ENCODE measurements at places on chromosomes 1 and 21. TPM values are rescaled to one million over a fixed set of nuclear protein-coding genes. Genes with fewer than 3 reads are reported as not detected.

Gene LENEP
- total RNA-seq = 1.1 TPM

Gene HAO2
- not detected for total RNA-seq

Gene SH2D2A
- 63.6 TPM for total RNA-seq

Gene OR2L13
- 0.17 TPM for total RNA-seq

Gene ERRFI1
- total RNA-seq = 1.0 TPM

Gene PCSK9
- total RNA-seq = not detected

Gene KRTAP19-3
- total RNA-seq = not detected

Gene MCOLN3
- 0.80 TPM for total RNA-seq

Gene RNF187
- 73.4 TPM for total RNA-seq

- H3K36me3 ChIP-seq = peaks cover 6% of the 10 kb centered on the region
- no peak for DNase-seq
- H3K27ac ChIP-seq = no peak overlapping the region
- H3K4me3 ChIP-seq = no peak overlapping the region
Measured at GRCh38 chr1:51444096-51444495, 75.0 kb downstream of the EPS15 start.

GRCh38 chr1:205049479-205049878 is 6.5 kb downstream of the CNTN2 start:
- no peaks in the 10 kb centered on the region for H3K4me1 ChIP-seq
- H3K4me3 ChIP-seq = no peak overlapping the region
- no peak for DNase-seq
- H3K27me3 ChIP-seq = no peaks in the 10 kb centered on the region
- H3K27ac ChIP-seq = no peak overlapping the region
- no peaks in the 10 kb centered on the region for H3K36me3 ChIP-seq

DNA sequence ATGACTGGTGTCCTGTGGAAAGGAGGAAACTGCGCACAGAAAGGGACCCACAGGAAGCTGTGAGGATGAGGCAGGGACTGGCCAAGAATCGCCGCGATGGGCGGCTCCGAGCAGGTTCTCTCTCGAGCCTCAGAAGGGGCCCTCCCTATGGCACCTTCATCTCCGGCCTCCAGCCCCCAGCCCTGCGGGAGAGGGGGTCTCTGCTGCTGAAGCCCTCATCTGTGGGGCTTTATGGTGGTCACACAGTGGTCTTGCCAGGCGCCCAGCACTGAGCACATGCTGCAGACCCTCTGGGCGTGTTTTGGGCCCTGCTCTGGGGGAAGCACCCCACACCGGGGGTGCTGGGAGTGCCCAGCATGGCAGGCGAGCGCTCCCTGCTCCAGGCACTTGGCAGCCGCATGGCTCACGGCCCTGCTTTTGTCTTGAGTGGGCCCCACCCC is 86.6 kb upstream of the ACTRT2 start:
- H3K27ac ChIP-seq = no peak overlapping the region
- no peaks in the 10 kb centered on the region for H3K27me3 ChIP-seq
- DNase-seq = no peak
- H3K4me3 ChIP-seq = no peak overlapping the region

GRCh38 chr1:247961791-247962190 is 3.2 kb upstream of the OR2AK2 start:
- H3K4me1 ChIP-seq = no peaks in the 10 kb centered on the region
- H3K4me3 ChIP-seq = no peak overlapping the region
- no peak for DNase-seq
- no peak overlapping the region for H3K27ac ChIP-seq

GRCh38 chr1:22828484-22829308 is 118.1 kb downstream of the EPHB2 start:
- no peak overlapping the region for H3K27ac ChIP-seq
- no peaks in the 10 kb centered on the region for H3K4me1 ChIP-seq
- DNase-seq = no peak
- H3K36me3 ChIP-seq = no peaks in the 10 kb centered on the region
- H3K27me3 ChIP-seq = no peaks in the 10 kb centered on the region
- H3K4me3 ChIP-seq = no peak overlapping the region

- H3K27me3 ChIP-seq = peaks cover 7% of the 10 kb centered on the region
- no peak overlapping the region for H3K4me3 ChIP-seq
- peak; percentile 68 for DNase-seq
- peaks cover 19% of the 10 kb centered on the region for H3K4me1 ChIP-seq
- H3K36me3 ChIP-seq = no peaks in the 10 kb centered on the region
Measured at GRCh38 chr1:46549697-46550681, 1.5 kb downstream of the KNCN start.

DNA sequence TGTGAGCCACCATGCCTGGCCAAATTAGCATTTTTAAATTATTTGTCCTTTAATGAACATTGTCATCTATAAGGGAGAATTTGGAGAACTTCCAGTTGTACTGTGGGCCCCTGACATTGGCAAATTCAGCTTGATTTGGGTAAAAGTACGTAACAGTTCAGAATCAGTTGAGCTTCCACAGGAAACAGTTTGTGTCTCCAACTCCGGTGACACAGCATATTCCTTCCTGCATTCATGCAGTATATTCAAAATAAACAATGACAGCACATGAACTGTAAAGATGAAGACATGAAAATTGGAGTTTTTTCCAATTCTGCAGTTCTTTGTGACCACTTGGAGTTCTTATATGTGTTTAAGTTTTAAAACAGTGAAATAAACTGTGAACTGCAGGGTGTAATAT is 28.2 kb downstream of the RNF220 start:
- no peak overlapping the region for H3K4me3 ChIP-seq
- H3K4me1 ChIP-seq = no peaks in the 10 kb centered on the region
- H3K36me3 ChIP-seq = no peaks in the 10 kb centered on the region

DNA sequence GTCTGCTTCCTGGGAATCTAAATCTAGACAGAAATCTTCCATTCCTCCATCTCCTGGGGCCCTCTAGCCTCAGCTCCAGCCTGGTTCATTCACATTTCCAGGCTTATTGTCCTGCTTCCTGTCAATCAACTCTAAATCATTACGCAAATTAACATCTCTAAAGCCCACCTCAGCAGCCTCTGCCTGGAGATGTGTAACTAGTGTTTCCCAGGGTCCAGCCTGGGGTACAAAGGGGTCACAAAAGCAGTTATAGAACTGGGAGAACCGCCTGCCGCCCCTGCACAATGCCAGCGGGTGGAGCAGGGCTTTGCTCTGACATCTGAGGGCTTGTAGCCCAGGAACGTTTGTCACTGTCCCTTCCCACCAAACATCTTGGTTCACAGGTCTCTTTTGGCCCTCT is 373.5 kb downstream of the RRAGC start:
- H3K4me1 ChIP-seq = no peaks in the 10 kb centered on the region
- no peaks in the 10 kb centered on the region for H3K36me3 ChIP-seq
- H3K27me3 ChIP-seq = no peaks in the 10 kb centered on the region

DNA sequence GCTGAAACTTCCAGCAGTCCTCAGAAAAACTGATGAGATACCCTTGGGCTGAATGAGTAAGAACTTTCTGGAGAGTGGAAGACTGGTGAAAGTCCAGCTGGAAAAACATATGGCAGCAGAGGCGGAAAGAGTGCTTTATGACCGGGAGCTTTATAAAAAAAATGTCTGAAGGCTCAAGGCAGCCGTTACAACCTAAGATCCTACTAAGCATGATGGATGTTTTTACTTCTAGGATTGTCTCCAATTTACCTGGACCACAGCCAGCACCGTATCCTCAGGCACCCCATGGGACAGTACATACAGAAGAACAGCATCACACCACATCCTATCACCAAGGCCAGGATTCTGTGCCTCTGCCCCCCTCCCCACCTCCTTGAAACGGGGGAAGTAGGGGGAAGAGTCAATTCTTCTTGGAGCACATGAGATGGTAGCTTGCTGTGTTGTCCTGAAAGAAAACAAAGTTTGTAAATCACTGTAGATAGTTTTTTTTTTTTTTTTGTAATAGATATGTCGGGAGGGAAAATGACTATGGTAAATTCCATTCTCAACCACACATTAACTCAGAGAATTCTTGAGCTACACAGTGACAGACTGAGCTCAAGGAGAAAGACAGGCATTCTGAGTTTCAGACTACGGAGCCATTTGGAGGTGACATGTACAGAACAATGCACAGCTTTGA is 11.8 kb upstream of the IRF2BP2 start:
- no peaks in the 10 kb centered on the region for H3K36me3 ChIP-seq
- no peak overlapping the region for H3K27ac ChIP-seq
- H3K27me3 ChIP-seq = no peaks in the 10 kb centered on the region
- H3K4me1 ChIP-seq = no peaks in the 10 kb centered on the region
- DNase-seq = no peak

- no peaks in the 10 kb centered on the region for H3K36me3 ChIP-seq
- DNase-seq = no peak
- no peaks in the 10 kb centered on the region for H3K4me1 ChIP-seq
- H3K27ac ChIP-seq = no peak overlapping the region
Measured at GRCh38 chr1:117556341-117556740, 49.5 kb upstream of the TENT5C start.

DNA sequence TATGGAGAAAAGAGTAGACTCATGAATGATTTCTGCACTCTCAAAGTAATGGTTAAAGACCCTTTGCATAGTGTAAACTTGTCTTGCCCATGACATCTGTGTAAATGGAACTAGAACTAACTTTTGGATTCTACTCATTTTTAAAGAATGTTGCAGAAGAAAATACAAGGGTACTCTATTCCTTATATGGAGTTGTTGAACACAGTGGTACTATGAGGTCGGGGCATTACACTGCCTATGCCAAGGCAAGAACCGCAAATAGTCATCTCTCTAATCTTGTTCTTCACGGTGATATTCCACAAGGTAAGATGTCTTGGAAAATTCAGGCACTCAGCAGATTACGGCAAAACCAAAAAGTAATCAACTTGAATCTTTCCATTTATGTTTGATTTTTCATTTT is 19.8 kb downstream of the CCT8 start:
- DNase-seq = no peak
- H3K36me3 ChIP-seq = peaks cover 63% of the 10 kb centered on the region
- H3K27ac ChIP-seq = no peak overlapping the region
- H3K27me3 ChIP-seq = no peaks in the 10 kb centered on the region
- no peak overlapping the region for H3K4me3 ChIP-seq

GRCh38 chr1:29597861-29598260 is 361.5 kb downstream of the PTPRU start:
- no peak overlapping the region for H3K27ac ChIP-seq
- H3K4me3 ChIP-seq = no peak overlapping the region
- H3K27me3 ChIP-seq = no peaks in the 10 kb centered on the region
- DNase-seq = no peak
- H3K36me3 ChIP-seq = no peaks in the 10 kb centered on the region

DNA sequence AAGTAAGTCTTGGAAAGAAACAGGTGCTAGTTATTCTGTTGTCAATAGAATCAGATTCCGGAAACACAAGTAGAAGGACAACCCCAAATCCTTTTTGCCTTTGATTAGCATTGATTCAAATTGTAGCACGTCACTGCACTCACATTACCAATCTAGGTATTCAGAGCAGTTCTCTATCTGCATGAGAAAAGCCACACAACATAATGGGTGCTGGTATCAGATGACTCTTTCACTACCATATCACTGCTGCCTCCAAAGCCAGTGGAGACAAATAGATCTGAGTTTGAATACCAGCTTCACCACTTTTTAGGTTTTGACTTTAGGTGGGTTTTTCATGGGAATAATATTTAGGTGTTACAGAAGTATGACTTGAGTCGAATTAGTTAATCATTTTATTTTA is 38.9 kb downstream of the RTCA start:
- no peak overlapping the region for H3K27ac ChIP-seq
- no peaks in the 10 kb centered on the region for H3K36me3 ChIP-seq
- no peaks in the 10 kb centered on the region for H3K27me3 ChIP-seq
- no peak overlapping the region for H3K4me3 ChIP-seq

DNA sequence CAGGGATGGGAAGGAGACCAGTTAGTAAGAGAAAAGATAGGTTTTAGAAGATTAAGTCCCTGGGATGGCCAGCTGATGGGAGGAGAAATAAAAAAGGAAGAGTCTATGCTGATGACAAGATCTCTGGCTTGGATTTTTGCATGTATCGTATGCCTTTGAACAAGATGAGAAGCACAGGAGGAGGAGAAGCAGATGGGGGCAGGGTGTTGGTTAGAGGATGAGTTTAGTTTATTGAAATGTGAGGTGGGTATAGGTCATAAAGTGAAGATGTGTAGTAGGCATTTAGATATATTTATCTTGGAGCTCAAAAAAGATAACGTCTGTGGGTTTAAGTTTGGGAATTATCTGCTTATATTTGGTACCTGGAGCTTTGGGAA is 1.4 kb downstream of the TIPRL start:
- H3K4me3 ChIP-seq = peak overlapping the region; percentile 99
- H3K36me3 ChIP-seq = peaks cover 3% of the 10 kb centered on the region
- no peak for DNase-seq
- H3K4me1 ChIP-seq = peaks cover 24% of the 10 kb centered on the region
- H3K27ac ChIP-seq = peak overlapping the region; percentile 95

DNA sequence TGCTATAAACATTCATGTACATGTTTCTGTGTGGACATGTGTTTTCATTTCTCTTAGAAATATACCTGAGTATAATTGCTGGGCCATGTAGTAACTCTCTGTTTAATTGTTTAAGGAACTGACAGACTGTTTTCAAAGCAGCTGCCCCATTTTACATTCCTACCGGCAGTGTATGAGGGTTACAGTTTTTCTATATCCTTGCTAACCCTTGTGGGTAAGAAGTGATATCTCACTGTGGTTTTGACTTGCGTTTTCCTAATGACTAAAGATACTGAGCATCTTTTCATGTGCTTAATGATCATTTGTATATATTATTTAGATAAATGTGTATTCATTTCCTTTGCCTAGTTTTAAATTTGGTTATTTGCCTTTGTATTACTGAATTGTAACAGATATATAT is 81.7 kb downstream of the DNM3 start:
- H3K27ac ChIP-seq = no peak overlapping the region
- no peak for DNase-seq
- no peaks in the 10 kb centered on the region for H3K4me1 ChIP-seq
- H3K36me3 ChIP-seq = no peaks in the 10 kb centered on the region

DNA sequence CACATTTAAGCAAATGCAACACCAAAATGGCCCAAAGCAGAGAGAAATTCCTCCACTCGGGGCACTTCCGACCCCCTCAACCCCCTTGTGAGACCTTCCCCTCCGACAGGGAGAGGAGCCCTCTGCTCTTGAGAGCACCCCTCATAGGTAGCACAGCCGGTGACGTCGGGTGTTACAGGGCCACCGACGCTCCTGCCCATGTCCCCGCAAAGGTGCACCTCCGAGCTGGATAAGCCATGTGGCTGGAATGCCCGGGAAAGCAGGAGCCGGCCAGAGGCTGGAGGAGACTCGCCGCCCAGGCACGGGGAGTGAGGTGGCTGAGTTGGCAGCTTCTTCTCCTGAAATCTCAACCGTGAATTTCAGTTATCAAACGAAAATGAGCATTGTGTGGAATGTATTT is 67.1 kb upstream of the ARHGEF16 start:
- H3K4me3 ChIP-seq = no peak overlapping the region
- H3K36me3 ChIP-seq = no peaks in the 10 kb centered on the region
- no peaks in the 10 kb centered on the region for H3K27me3 ChIP-seq
- no peak for DNase-seq
- no peak overlapping the region for H3K27ac ChIP-seq

- H3K27ac ChIP-seq = no peak overlapping the region
- no peaks in the 10 kb centered on the region for H3K36me3 ChIP-seq
- no peak for DNase-seq
- no peaks in the 10 kb centered on the region for H3K4me1 ChIP-seq
Measured at GRCh38 chr1:82934074-82934473, 1064.9 kb downstream of the TTLL7 start.

DNA sequence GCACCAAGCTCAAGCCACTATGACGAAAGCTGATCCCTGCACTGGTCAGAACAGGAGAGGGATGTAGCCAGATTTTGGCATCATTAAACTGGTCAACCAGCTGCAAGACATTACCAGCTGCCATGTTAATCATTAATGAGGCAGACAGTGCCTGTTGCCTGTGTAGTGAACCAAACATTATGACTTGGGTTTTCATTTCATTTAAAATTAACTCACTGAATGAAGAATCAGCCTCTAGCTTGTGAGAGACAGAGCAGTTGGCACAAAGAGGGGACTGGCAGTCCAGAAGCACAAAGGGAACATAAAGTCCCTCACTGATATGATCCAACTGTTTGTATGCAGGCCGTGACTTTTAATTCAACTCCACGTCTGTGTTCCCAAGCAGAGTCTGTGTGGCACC is 318.9 kb downstream of the SEC16B start:
- H3K27ac ChIP-seq = no peak overlapping the region
- no peak for DNase-seq
- H3K36me3 ChIP-seq = no peaks in the 10 kb centered on the region
